ENCODE measurements at places on chromosomes 11 and 22. TPM values are rescaled to one million over a fixed set of nuclear protein-coding genes. Genes with fewer than 3 reads are reported as not detected.

NRXN2 gene
- polyA plus RNA-seq = 0.17 TPM

H19 gene
- polyA plus RNA-seq = 22.5 TPM

MRGPRE gene
- polyA plus RNA-seq = not detected

AP1B1 gene
- 22.0 TPM for polyA plus RNA-seq

SMTNL1 gene
- not detected for polyA plus RNA-seq

PRG3 gene
- polyA plus RNA-seq = not detected

OR56A1 gene
- polyA plus RNA-seq = not detected

PLAAT5 gene
- 0.08 TPM for polyA plus RNA-seq

NXPE4 gene
- polyA plus RNA-seq = not detected

CARD10 gene
- 15.3 TPM for polyA plus RNA-seq

SMIM38 gene
- not detected for polyA plus RNA-seq

SCARF2 gene
- polyA plus RNA-seq = 0.47 TPM

OR52E2 gene
- not detected for polyA plus RNA-seq

MYO7A gene
- polyA plus RNA-seq = 1.4 TPM

NAV2 gene
- 4.9 TPM for polyA plus RNA-seq

Data from A549 (cell line).